ENCODE measurements at places on chromosomes 4 and X.

GRCh38 chrX:121256647-121257046 lies 209.2 kb downstream of the GLUD2 start:
- DNase-seq = no peak

DNA sequence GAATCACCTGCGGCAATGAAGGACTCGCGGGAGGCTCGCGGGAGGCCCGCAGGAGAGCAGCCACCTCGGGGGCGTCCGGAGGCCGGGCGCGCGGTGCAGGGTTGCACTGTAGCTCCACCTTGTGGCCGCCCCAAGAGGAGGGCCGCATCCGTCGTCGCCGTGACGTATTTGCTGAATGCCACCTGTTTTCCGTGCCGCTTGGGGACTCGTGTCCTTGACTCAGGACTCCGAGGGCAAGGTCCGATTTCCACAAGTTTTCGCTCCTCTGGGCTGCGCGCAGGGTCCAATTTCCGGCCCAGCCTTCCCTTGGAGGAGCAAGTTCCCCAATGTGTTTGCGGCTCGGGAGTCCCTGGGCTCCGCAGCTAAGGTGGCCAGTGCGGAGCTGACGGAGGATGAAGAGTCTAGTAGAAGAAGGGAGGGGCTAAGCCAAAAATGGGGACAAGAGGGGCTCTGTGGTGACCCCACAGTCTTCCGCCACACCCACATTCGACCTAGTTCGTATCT lies 10.7 kb upstream of the DLG3 start:
- no peak for DNase-seq

DNA sequence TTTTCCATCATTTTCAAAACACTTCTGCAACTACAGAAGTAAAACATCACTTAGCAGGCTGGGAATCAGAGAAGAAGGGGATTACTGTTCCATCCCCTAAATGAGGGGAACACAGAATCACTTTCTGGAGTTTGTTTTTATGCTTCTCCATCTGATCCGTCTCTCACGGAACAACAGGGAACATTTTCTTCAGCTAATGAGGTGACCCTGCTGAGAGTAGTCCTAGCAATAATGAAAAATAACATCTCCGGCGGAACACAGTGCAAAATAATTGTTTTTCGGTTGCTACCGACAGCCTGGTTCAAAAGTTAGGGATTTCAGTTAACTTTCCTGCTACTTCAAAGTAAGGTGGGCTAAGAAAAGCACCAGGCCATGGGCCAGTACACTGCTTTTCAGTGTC lies 322.9 kb downstream of the UNC5C start:
- DNase-seq = no peak

DNA sequence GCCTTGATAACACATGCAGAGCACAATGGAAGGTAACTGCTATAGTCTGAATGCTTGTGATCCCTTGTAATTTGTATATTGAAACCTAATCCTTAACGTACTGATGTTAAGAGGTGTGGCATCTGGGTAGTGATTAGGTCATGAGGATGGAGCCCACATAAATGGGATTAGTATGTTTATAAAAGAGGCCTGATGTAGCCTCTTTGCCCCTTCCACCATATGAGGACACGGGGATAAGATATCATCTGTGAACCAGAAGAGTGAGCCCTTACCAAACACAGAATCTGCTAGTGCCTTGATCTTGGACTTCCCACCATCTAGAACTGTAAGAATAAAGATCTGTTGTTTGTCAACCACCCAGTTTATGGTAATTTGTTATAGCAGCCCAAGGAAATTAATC lies 1074.2 kb upstream of the INTU start:
- DNase-seq = no peak

GRCh38 chr4:101707596-101707995 lies 82.9 kb upstream of the BANK1 start:
- no peak for DNase-seq

DNA sequence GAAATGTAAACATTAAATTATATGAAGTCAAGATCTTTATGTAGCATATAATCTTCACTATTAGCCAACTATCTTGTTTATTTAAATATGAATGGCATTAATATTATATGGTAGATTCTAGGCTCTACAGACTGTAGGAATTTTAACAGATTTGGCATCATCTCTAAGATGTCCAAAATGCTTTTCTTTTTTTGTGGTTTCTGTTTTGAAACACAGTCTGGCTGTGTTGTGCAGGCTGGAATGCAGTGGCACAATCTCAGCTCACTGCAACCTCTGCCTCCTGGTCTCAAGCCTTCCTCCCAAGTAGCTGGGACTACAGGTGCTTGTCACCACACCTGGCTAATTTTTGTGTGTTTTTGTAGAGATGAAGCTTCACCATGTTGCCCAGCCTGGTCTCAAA lies 76.2 kb downstream of the ELOVL6 start:
- DNase-seq = no peak

- DNase-seq = peak; percentile 25
Measured at GRCh38 chrX:15864629-15865028, 10.0 kb upstream of the AP1S2 start.

DNA sequence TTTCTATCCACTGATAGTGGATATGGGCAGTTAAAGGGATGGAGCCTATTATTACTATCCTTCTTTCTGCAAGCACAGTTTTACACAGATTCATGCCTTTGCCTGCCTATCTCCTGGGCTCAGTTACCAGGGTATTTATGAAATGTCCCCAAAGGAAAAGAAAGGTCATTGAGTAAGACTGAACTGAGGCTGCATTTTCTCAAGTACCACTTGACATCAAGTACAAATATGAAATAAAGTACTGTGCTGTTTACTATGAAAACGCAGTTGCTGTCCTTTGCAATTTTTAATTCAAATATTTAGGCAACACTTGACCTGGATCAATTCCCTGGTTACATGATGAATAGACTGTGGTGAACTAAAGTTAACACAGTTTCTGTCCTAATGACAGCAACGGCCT lies 23.5 kb upstream of the SPANXN4 start:
- no peak for DNase-seq

Data from brain microvascular endothelial cell (primary cell).